ENCODE measurements at places on chromosomes 3 and 15. TPM values are rescaled to one million over a fixed set of nuclear protein-coding genes. Genes with fewer than 3 reads are reported as not detected.

The AP3B2 gene
- total RNA-seq: not detected

The KIF15 gene
- total RNA-seq: 4.2 TPM

The TTLL13 gene
- total RNA-seq: not detected

The ESYT3 gene
- total RNA-seq: under 0.01 TPM

The NSUN3 gene
- total RNA-seq: 4.5 TPM

The SST gene
- total RNA-seq: not detected

The SYNM gene
- 1.6 TPM for total RNA-seq

The ATP8B4 gene
- 0.49 TPM for total RNA-seq

The C3orf62 gene
- total RNA-seq: 0.65 TPM

The ABHD5 gene
- 24.1 TPM for total RNA-seq

The SLC9C1 gene
- total RNA-seq: 0.16 TPM

The EHHADH gene
- 3.2 TPM for total RNA-seq

The CHRD gene
- total RNA-seq: 0.18 TPM

The EXOSC7 gene
- total RNA-seq: 55.6 TPM

The ITIH1 gene
- total RNA-seq: not detected

The FAH gene
- 19.9 TPM for total RNA-seq

The GOLGA8J gene
- total RNA-seq: not detected

The CAMP gene
- 4.4 TPM for total RNA-seq

The ELL3 gene
- 1.6 TPM for total RNA-seq

The CERS3 gene
- total RNA-seq: not detected

The CAMK2N2 gene
- 0.65 TPM for total RNA-seq

The MESP1 gene
- total RNA-seq: 2.3 TPM

The CLDN18 gene
- total RNA-seq: not detected

The THRB gene
- total RNA-seq: 1.6 TPM

The SHF gene
- 1.6 TPM for total RNA-seq

The FBXL22 gene
- not detected for total RNA-seq

The ATP2B2 gene
- not detected for total RNA-seq

The C3orf20 gene
- total RNA-seq: not detected

The TBCCD1 gene
- 11.6 TPM for total RNA-seq

The TNFAIP8L3 gene
- total RNA-seq: 3.8 TPM

The SNURF gene
- total RNA-seq: 2.5 TPM

The HGD gene
- 5.2 TPM for total RNA-seq

All from cardiac atrium fibroblast (primary cell).